Stimulated activated CD4-positive, alpha-beta T cell treated with anti-CD3 and anti-CD28 coated beads, Interleukin-12 subunit alpha, Interleukin-12 subunit beta, amount 100 ng/mL, for 4 hours (primary cell): ENCODE measurements at places on chromosomes 1 and 21.
A peak's percentile ranks its signal among the peaks of the same experiment; 100 is the strongest.

DNA sequence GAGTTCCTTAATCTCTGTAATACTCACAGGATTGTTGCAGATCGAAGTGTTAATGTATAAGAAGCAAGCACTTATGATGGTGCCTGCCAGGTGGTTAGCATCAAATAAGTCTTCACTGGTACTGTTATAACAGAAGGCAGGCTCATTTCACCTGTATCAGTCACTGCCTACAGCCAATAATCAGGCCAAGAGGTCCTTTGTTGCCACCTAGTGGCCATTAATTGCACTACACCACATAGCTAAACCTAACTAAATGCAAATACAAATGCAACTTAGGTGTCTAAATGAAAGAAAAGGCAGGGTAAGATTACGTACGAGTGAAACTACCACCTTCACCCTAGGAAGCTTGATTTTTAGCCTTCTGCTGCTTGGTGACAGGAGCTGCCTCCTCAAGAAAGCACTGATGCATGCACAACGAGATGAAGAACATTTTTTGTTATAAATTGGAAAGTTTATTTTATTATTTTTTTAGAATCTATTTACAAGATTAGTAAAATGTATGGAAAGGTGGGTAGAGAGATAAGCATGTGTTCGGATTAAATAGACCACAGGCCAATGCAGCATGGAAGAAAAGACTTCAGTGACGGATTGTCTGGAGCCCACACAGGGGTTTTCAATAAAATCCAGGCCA is 334.8 kb upstream of the CAMK1G start:
- DNase-seq: peak; percentile 24

- DNase-seq: no peak
These were observed 36.6 kb upstream of the SSX2IP start for GRCh38 chr1:84726593-84727499.

DNA sequence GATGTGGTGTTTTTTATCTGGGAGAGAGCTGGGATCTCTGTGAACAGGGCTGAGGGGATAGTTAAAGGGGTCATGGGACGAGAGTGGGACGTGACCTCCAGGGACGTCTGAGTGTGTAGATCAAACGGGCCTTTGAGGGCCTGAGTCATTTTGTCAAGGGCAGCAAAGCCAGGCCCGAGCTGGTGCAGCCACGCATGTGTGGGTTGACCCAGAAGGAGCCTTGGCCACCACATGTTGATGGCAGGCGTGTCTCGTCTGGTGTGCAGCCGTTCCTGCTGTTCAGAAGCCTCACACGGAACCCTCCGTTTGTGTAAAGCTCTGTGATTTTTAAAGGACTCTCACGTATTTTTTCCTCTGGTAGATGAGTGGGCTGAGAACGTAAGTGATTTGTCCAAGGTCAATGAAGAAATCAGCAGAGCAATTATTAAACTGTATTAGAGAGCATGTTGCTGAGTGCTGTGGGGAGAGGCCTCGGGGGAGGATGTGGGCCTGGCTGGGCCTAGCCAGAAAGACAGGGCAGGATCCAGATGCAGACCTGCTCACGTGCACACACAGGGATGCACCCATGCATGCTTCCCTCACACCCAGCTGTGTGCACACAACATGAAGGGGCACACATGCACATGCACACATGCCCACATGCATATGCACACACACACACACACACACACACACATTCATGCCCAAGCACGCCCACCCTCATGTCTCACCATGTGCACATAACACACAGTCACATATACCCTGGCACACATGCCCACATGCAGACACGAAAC is 89.8 kb downstream of the AJAP1 start:
- no peak for DNase-seq

DNA sequence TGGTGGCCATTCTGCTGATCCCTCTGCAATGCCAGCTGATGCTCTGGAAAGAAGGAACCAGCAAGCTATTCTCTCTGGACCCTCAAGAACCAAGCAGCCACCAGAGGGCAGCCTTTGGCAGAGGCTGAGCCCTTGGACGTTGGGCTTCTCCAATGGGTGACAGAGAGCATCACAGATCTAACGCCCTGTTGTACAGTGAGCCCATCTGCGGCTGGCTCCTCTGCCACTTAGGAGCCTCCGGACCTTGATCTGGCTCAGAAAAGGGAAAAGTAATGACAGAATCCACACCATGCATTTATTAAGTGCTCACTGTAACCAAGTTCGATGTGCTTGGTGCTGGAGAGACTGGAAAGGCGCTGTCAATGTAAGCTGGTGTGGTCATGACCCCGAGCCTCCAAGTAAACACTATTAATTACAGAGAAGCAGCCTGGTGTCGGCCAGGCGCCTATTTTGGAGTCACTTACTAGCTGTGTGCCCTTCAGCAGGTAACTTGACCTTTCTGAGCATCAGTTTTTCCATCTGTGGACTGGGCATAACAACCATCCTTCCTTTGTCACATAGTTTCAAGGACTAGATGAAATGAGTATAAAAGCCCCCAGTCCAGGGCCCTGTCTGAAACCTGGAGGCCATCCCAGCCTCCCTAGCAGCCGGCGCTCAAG is 34.9 kb downstream of the ECE1 start:
- peak; percentile 86 for DNase-seq

DNA sequence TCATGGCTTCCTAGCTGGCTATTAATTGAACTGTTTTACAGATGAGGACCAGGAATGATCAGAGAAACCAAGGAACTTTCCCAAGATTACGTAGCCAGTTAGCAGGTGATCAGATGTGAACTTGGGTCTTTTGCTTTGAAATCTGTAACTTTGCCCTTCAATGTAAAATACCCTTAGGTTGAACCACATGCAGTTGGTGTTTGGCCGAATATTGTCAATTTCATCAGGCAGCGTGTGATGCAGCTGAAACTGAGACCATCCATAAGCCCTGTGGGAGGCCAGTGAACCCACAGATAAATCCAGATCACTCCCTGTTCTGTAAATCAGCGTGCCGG is 150.8 kb downstream of the ETS2 start:
- no peak for DNase-seq

DNA sequence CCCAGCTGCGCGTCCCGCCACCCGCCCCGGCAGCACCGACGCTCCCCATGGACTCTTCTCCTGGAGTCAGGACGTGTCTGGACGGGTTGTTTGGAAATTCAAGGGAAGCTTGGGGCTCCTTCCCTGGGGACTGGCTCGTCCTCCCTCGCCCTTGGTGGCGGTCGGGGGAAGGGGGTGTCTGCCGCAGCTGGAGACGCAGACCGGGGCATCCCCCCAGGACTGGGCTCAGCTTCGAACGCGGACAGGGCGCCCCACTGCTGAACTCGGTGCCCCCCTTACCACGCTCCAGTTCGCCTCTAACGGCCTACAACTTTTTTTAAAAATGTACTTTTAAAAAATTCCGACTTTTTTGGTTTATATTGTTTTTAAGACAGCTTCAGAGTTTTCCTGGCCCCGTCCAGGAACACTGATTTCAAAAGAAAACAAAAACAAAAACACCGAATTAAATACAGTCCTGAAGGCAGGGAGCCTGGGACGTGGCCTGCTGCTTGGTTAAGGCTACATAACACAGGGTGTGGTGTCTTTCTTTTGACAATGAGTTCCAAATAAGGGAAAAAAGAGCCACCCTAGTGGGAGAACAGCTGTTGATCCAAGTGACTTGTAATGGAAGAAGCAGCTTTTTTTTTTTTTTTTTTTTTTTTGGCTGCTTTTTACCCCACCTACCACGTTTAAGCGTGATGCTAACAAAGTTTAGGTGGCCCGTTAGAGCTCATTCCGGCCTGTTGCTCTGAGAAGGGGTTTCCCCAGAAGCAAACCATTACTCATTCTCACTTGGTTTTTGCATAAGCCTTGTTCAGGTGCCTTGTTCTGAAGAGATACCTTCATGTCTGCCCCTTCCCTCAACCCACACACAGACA is 862 bp upstream of the DIPK1A start:
- DNase-seq: peak; percentile 39

DNA sequence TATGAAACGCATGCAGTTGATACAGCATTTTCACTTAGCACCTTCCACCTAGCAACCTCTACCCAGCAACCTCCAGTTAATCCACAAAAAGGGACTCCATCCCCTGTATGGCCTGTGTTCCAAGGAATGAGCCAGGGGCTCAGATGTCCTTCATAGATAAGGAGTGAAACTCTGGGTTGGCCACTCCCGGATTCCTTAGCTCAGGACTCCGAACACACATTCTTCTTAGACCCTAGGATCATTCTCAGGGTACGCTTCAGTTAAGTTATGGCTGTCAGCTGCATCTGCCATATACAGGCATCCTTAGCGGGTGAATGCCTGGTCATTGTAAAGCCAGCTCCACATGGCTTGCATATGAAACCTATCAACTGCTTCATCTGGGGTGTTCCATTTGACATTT is 15.9 kb upstream of the IFI6 start:
- no peak for DNase-seq

DNA sequence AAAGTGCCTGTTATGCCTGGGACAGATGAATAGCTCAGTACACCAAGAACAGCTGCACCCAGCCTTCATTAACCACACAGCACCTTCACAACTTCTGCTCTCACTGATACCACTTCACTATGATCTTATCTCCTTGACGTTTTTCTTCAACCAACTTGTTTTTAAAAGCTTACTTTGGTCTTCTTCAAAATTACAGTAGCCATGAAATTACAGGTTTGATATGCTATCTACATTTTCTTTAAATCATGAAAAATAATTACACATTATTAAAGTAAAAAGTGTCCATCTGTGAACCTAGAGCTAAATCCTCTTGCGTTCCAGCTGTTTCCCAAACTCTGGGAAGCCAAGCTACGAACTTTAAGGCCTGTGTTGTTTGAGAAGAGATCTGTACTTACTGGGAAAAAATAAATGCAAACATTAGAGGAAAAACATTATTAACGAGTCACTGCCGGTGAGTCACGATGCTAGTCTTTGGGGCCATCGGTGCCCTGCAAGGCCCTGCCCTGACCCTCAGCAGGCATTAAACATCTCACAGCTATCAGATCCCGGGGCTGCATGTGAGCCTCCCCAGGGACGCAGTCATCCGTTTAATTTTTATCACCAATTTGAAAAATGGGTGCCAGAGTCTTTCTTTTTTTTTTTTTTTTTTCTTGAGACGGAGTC is 56.3 kb upstream of the GPR153 start:
- no peak for DNase-seq
